Left forelimb (tissue), 1 donor: ENCODE measurements at places on chromosomes 4 and X.

DNA sequence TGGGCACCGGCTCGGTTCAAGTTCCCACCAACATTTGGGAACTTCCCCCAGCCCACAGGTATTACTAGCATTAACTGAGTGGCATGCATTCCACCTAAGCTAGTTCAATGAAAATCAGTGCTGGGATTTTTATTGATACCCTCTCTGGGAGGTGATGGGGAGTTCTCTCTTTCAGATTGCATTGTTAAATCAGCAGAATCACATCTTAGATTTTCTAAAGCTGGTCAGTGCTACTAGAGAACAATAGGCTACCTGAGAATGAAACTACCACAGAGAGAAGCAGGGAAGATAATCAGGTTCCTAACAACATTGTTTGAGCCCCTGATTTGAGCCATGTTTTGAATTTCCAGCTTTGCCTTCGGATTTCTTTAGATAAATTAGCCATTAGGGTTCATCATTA, 16.0 kb downstream of the EPGN start:
- no peak for DNase-seq

- no peak for DNase-seq
These were observed 240.0 kb downstream of the BCOR start for GRCh38 chrX:39857780-39858179.

DNA sequence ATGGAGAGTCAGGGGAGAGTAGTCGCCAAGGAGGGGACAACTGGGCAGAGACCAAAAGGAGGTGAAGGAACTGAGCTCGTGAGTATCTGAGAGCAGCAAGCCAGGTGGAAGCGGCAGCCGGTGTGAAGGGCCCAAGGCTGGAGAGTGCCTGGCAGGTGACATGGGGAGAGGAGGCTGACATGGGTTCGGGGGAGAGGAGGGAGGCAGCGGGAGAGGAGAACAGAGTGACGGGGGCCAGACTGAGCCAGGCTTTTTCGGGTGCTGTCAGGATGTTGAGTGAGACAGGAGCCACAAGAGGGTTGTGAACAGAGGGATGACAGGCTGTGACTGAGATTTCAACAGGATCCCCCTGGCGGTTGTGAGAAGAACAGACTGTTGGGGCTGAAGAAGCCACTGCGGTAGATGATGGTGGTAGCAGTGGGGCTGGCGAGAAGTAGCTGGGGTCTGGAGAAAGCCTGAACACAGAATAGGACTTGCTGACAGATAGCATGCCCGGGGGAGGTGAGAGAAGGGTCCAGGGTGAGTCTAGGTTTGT, 5.7 kb downstream of the ELK1 start:
- DNase-seq: no peak

DNA sequence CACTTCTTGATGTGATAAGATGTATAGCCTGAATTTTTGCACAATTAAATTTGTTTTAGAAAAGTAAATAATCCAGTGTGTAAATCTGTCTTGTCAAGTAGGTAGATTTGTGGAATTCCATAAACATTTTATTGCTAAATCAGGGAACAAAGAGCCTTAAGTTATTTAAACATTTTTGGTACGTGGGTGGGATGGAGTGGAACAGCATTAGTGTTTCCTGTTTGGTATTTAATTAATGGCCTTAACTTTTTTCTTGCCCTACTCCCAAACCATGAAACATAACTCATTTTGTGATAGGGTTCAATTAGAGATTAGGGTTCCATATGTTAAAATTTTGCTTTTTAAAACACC, 5.1 kb downstream of the NUDT9 start:
- DNase-seq: no peak

GRCh38 chrX:18757956-18758932, 50.8 kb downstream of the PPEF1 start:
- no peak for DNase-seq

DNA sequence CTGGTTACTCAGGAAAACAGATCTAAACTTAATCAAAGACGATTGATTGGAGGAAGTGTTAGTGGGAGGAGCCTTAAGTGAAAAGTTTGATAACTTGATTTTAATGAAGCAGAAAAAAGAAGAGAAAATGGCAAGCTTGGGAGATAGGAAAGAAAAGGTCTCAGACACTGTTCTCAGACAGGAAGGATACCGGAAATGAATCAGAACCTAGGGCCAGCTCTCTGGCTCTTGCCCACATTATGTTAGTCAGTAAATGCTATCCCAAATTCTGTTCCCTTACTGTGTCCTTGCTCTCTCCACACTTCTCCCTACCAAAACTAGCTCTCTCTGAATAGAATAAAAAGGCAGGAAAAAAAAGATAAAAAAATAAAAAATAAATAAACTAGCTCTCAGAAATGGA, 48.6 kb upstream of the TMEM164 start:
- no peak for DNase-seq

- no peak for DNase-seq
These were observed at the start of gene TLR1 for GRCh38 chr4:38804654-38805295. TLR1 (minus strand) TSS chr4:38804791; CDS start chr4:38798831, 5,960 bp downstream.

DNA sequence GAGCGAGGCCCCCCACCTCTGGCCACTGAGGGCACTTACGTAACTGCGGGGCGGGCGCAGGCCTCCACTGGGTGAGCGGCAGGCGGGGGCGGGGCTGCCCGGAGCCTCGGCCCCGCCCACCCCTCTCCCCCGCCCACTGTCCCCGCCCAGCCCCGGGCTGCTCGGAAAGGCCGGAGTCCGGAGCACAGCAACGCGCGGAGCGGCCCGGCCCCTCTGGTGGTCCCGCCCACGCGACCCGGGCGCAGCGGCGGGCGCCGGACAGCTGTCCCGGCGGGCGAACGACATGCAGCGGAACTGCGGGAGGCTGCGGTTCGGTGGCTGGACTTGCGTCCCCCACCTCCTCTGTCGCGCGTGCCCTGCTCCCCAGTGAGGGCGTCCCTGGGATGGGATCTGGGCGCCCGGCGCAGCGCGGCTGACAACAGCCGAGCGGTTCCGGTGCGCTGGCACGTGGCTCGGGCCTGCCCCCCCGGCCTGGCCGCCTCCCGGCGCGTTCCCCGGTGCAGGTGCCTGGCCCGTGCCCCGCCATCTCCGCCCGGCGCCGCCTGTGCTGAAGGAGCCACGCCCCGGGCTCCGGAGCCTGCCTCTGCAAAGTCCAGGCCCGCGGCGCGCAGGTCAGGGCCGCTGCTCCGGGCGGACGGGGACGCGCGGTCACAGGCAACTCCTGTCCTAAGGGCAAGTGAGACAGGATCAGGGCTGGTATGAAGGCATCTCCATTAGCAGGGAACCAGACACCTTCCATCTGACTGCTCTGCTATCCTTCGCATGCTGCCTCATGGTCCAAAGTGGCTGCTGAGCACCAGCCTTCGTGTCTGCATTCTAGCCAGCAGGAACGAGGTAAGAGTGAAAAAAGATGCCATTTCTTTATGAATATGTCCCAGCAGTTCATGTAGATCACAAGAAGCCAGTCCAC, 21.8 kb upstream of the JAKMIP1 start:
- no peak for DNase-seq

DNA sequence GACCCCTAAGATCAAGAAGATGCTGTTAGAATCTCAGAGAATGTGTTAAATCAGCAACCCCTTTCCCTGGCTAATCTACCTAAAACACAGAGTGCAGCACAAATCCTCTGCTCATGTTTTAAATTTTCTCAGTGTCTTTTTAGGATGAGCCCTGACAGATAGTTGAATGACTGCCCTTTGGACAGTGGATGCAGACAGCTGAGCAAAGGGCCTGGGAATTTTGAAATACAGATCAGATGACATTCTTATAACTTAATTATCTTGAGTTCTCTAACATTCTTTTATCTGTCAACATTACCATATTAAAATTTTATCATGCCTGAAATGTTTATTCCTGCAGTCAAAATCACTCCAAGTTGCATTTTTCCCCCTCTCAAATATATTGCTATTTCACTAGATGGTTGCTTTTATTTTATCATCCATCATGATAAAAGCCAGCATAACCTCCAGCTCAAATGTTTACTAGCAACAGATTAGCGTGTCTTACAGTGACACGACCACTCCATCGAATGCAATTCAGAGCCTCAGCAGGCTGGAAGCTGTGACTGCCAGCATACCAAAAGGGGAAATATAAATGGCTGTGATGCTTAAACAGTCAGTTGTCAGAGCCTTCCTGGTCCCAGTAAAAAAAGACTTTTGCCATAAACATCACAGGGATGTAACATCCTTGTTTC, 22.8 kb upstream of the ARHGAP24 start:
- no peak for DNase-seq

- DNase-seq: no peak
These were observed 5.2 kb upstream of the SLC2A9 start for GRCh38 chr4:10026485-10026884.

DNA sequence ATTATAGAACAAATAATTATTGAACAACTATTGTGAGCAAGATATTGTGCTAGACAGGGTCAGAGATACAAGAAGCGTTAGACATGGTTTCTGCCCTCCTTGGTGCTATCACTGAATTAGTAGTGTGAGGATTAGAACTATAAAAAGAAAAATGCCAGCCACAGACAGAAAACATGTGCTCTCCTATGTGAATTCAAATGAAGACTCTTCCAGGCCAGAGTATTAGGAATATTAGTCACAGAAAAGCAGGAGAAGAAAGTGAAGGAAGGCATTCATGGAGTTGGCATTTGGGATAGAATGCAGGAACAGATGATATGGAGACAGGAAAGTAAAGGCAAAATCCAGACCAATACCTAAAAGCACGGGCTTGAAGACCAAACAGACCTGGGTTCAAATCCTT, 179.6 kb upstream of the TENM3 start:
- no peak for DNase-seq

GRCh38 chr4:85544751-85545150, 69.8 kb downstream of the ARHGAP24 start:
- no peak for DNase-seq

DNA sequence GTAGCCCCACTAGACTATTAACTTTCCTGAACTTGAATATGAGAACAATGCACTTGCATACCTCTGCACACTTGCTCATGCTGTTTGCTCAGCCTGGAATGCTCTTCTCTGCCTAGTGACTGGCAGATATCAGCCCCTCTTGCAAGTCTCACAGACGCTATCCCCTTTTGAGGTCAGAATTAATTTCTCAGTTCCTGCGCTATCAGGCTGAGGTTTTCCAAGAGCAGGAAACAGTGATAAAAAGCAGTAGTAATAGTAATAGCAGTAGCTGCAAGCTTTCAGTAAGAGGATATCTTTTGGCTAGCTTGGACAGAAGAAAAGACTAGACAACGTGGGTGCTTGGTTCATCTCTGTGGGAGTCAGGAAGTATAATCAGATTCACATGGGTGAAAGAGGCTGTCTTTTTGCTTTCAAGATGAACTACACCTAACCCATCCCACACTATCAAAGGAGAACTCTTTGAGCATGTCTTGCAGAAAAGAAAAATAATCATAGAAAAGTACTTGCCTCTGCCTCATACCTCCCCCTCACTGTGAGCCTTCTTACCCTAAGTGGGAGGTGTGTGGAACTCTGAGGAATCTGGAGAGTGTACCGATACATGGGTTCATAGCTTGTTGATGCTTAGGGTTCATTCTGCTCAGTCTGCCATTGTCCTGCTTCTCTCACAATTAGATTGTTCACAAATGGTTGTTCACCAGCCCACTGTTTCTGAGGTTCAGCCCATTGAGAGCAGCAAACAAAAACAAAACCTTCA, 11.3 kb upstream of the DRP2 start:
- no peak for DNase-seq

- DNase-seq: no peak
These were observed 16.6 kb downstream of the ARHGAP24 start for GRCh38 chr4:85491527-85491926.

DNA sequence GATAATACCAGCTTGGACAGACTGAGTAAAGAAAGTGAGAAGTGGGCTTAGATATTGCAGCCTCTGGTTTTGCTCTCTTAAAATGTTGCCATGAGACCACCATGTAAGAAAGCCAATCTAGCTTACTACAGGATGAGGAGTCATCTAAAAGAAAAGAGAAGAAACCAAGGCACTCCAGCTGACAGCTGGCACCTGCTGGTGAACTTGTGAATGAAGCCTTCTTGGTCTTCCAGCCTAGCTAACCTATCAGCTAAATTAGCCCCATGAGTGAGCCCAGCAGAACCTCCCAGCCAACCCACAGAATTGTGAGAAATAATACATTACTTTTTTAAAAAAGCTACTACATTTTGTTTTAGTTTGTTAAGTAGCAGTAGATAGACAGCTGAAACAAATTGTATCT, 154.5 kb upstream of the QRFPR start:
- DNase-seq: no peak

- DNase-seq: peak; percentile 72
These were observed at the start of gene UBL4A for GRCh38 chrX:154486396-154487207. UBL4A (minus strand) TSS chrX:154486615; CDS start chrX:154486584, 31 bp downstream.

- no peak for DNase-seq
These were observed 102.6 kb downstream of the SATL1 start for GRCh38 chrX:85140964-85141363.

GRCh38 chrX:26788402-26788998, 572.5 kb downstream of the MAGEB5 start:
- no peak for DNase-seq

DNA sequence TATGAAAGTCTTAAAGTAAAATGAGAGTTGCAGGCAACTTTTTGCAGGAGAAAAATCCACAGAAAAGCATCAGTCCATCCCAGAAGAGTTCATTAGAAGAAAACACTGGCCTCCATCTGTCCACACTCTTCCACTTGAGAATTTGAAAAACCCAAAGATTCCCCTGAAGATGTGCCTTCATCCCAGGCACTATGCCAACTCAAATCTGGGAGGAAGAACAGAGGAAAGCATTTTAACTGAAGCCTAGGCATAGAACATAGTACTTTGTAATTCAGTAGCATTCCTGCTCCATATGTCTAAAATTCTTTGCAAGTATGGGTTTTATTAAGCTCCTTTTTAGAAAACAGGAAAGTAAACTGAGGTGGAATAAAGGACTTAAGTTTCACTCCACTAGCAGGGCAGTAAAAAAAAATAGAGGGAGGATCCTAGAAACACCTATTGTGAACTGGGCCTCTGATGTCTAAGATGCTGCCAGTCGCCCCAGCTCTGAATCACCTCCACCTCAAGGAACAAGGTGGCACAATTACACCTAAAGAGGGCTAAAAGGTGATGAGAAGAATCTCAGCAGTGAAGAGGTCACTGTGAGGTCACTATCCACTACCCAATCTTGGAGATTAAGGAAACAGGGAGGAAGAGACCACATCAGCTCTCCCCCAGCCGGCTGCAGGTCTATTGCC, 141.9 kb upstream of the FAM241A start:
- DNase-seq: no peak

- no peak for DNase-seq
These were observed 10.7 kb upstream of the WDR17 start for GRCh38 chr4:176054942-176055341.

DNA sequence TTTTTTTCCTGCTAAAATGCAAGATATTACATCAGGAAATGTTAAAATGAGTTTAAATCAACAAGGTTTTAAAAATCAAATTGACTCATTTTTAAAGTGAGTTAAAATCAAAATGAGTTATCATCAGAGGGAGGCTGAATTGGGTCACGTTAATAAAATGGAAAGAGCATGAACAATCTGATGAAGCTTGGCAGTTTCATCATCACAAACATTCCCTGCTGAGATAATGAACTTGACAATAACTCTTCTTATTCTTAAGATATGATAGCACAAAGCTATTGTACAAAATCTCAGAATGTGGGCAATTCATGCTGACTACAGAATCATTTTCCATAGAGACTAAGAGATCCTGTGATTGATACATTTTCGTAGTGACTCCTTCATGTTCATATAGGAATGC, 1086.7 kb downstream of the STIM2 start:
- DNase-seq: no peak
